Activated T-cell treated with anti-CD3 and anti-CD28 coated beads, Interleukin-2, amount 50 U/mL, for 72 hours (primary cell): ENCODE measurements at places on chromosomes 1 and 21. TPM values are rescaled to one million over a fixed set of nuclear protein-coding genes. Genes with fewer than 3 reads are reported as not detected.

Gene C8A
- not detected for total RNA-seq

DNA sequence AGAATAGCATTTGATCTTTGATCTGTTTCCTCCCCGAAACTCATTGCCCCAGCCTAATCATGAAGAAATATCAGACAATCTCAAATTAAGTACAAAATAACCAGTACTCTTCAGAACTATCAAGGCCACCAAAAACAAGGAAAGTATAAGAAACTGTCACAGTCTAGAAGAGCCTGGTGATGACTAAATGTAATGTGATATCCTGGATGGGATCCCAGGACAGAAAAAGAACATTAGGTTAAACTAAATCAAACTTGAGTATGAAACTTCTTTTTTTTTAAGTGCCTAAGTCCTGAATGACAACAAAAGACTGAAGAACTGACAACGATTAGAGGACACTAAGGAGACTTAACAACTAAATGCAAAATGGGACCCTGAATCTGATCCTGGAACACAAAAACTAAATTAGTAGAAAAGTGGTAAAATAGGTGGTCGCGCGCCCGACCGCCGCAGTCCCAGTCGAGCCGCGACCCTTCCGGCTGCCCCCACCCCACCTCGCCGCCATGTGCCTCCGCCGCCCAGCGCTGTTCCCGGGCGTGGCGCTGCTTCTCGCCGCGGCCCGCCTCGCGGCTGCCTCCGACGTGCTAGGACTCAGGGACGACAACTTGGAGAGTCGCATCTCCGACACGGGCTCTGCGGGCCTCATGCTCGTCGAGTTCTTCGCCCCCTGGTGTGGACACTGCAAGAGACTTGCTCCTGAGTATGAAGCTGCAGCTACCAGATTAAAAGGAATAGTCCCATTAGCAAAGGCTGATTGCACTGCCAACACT is 5.5 kb upstream of the PRKAB2 start:
- DNase-seq, result no peak

- DNase-seq, result no peak
Observed at GRCh38 chr1:38118976-38119375, 72.4 kb upstream of the POU3F1 start.

- no peak for DNase-seq
Observed at GRCh38 chr21:38679534-38679933, 126.2 kb upstream of the ETS2 start.

- no peak for DNase-seq
Observed at GRCh38 chr1:118861216-118861615, 126.9 kb downstream of the TBX15 start.

DNA sequence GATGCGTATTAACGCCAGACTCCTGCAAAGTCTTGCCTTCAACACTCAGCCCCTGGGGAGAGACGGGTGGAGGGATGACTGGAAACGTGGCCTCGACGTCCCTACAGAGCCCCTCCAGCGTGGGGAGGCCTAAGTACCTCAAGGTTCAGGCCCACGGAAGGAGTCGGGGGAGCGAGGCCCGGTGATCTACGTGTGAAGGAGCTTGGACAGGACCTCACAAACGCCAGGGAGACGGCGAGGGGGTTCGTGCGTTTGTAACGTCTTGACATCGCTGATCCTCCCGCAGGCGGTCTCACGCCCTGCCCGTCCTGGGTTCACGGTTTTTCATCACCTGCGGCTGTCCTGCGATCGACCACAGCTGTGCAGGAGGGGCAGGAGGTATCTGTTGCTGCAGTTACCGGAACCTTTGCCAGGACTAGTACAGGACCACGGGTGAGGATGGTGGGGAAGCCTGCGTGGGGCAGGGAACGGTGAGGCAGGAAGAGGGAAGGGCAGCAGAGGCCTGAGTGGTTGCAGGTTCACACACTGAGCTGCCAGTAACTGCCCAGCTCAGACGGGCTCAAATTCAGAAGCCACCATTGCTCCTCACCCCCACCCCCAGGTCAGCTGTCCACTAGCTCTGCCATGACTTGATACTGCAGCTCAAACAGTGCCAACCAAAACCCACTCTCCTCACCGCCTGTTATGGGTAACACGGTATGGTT is 889 bp upstream of the CCNL2 start:
- peak; percentile 33 for DNase-seq

- DNase-seq, result no peak
Observed at GRCh38 chr1:173666646-173667045, 3.0 kb downstream of the ANKRD45 start.
